ENCODE measurements at places on chromosomes 7 and 10.

- DNase-seq, result no peak
Observed at GRCh38 chr7:117818232-117818631, 55.0 kb downstream of the CTTNBP2 start.

- no peak for DNase-seq
Observed at GRCh38 chr10:102935505-102935904, 17.4 kb downstream of the CNNM2 start.

GRCh38 chr7:39099146-39099545 lies 121.4 kb downstream of the POU6F2 start:
- DNase-seq, result no peak

DNA sequence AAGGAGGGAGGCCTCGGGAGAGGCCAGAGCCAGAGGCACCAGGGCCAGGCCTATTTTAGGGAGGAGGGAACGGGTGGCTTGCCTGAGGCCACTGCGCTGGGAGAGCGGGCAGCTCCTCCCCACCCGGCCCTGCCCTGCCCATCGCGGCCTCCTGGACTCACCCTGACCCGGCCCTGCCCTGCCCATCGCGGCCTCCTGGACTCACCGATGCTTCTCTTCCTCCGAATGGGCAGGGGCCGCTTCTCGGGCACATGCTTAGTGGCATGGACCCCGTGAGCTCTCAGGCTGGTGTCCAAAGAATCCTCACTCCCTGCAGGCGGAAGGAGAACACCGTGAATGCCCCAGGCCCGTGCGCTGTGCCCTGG lies 7.5 kb downstream of the PDGFA start:
- DNase-seq, result no peak

- DNase-seq, result no peak
Observed at GRCh38 chr7:24975644-24976260, 4.2 kb downstream of the OSBPL3 start.

DNA sequence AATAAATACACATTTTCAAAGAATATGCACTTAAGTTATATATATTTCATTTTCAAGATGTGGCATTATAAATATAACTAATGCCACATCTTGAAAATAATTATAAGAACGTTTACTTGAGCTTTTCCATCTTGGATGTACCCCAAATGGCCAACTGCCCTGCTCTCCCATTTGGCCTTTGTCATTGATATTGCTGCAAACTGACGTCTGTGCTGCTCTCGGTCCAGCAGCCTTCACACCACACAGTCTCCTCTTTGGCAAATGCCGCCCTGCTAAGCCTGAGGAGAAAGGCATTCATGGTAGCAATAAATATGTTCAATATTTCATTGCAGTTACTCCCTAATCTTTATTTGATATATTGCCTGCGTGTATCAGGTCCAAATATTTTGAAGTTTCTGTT lies 384.6 kb upstream of the ADARB2 start:
- DNase-seq, result peak; percentile 40

GRCh38 chr7:1290679-1291356 lies 58.1 kb downstream of the UNCX start:
- DNase-seq, result no peak

DNA sequence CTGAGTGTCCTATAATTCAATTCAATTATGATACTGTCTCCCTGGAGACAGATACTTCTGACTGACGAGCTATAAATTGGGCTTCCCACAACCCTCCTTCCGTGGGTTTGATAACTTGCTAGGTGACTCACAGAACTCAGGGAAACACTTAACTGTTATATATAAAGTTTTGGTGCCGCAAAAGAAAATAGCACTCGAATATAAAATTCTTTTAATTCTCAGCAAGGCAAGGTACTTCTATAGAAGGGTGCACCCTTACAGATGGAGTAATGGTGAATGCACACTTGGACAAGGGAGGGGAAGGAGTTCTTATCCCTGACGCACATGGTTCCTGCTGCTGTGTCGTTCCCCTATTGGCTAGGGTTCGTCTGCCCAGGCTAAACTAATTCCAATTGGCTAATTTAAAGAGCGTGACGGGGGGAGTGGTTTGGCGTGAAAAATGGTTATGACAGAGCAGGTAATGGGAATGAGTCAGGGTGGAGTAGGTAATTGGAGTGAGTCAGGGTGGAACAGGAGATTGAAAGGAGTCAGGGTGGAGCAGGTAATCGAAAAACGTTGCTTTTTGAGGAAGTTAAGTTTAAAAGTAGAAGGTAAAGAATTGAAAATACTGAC lies 20.8 kb upstream of the GHITM start:
- DNase-seq, result no peak

DNA sequence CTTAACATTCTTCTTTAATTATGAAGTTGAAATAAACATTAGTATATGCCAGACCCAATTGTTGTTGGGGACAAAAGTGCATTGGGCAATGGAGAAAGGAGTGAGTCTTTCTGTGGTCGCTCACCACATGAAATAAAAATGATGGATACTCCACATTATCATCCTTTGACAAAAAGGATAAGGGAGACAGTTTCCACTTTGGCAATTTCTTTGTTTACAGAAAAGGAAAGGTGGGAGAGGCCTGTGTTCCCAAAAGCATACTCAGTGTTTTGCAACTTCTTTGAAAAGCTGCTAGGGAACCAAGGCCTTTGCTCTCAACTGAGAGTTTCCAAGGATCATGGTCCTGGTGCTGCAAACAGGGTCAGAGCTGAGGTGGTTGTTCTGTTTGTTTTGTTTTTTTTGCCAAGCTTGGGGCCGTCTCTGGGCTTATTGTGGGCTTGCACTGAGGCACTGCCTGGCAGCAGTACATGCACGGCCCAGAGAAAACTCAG lies 341.9 kb downstream of the TNS3 start:
- no peak for DNase-seq

- DNase-seq, result no peak
Observed at GRCh38 chr7:98674461-98674860, 57.4 kb downstream of the NPTX2 start.

- DNase-seq, result no peak
Observed at GRCh38 chr7:123941391-123942180, 16.5 kb downstream of the SPAM1 start.

DNA sequence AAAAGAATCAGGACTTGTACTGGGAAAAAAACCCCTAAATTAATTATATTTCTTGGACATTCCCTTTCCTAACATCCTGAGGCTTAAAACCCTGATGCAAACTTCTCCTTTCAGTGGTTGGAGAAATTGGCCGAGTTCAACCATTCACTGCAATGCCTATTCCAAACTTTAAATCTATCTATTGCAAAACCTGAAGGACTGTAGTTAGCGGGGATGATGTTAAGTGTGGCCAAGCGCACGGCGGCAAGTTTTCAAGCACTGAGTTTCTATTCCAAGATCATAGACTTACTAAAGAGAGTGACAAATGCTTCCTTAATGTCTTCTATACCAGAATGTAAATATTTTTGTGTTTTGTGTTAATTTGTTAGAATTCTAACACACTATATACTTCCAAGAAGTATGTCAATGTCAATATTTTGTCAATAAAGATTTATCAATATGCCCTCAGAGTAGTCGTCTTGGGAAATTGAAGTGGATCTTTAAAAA lies 6.6 kb downstream of the EMX2 start:
- DNase-seq, result no peak

DNA sequence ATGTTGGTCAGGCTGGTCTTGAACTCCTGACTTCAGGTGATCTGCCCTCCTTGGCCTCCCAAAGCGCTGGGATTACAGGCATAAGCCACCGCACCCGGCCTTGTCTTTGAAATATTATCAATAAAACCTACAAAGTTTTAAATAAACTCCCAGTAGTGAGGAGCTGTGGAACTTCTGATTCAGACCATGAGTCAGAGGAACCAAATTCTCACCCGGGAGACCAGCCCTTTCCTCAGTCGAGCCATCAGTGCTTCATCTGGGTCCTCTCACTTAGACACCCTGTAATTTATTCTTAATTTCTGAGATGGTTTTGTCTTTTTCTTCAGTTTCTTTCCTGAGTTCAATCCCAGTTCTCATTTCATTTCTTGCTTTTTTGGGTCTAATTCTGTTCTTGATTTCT lies 68.6 kb downstream of the DYNC2I1 start:
- DNase-seq, result no peak

- no peak for DNase-seq
Observed at GRCh38 chr7:25420771-25421170, 192.5 kb upstream of the NPVF start.

DNA sequence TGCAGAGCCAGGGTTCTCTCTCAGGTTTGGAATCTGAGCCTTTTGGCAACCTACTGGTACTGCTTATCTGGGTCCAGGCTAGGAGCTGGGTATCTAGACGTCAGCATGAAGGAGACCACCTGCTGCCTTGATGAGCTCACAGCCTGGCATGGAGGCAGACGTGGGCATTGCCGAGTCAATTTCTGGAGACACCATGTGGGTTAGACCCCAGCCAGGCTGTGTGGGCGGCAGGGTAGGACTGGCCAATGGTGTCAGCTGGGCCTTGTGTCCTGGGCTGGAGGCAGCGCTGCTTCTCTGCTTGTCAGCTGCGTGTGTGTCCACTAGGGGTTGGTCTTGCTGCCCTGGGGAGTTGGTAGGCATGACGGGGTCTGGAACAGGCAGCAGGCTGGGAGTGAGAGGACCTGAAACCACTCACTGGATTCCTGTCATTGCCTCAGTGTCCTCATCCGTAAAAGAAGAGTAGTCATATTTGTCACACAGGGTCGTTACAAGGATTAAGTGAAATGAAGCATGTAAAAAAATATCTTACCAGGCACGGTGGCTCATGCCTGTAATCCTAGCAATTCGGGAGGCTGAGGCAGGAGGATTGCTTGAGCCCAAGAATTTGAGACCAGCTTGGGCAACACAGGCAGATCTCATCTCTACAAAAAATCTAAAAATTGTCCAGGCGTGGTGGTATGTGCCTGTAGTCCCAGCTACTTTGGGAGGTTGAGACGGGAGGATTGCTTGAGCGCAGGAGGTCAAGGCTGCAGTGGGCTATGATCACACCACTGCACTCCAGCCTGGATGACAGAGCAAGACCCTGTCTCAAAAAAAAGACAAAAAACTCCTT lies 31.7 kb upstream of the ANKRD2 start:
- DNase-seq, result no peak

DNA sequence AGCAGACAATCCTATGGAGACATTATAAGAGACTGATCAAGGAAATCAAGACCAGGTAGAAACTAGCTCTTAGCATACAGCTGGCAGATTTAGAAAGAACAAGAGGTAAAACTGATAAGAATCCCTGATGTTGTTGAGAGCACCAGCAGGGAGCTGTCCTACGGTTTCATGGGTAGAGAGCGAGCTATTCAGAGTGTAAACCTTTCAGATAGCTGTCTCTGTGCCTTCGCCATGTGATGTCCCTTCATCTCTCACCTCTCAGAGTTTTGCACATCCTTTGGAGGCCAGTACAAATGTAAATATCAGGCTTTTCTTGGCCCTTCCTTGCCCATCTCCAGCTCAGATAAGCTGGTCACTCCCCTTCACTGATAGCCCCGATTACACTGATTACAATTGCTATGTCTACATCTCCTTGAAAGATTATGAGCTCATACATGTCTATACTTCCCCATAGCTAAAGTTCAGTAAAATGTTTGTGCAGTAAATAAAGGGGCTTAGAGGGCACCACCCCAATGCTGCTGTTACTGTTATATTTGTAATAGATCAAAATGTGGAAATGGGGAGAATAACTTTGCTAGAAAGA lies 21.9 kb downstream of the THSD7A start:
- no peak for DNase-seq

DNA sequence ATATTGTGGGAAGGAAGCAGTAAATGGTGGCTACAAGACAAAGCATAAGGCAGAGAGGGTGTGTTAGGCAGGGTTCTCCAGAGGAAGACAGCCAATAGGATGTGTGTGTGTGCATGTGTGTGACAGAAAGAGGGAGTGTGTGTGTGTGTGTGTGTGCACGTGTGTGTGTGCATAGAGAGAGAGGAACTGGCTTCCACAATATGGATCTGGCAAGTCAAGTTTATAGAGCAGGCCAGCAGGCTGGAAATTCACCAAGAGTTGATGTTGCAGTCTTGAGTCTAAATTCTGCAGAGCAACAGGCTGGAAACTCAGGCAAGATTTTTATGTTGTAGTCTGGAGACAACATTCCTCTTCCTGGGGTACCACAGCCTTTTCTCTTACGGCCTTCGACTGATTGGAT lies 374.0 kb downstream of the TNS3 start:
- no peak for DNase-seq

GRCh38 chr7:12569673-12570072 lies 847 bp upstream of the SCIN start:
- no peak for DNase-seq

- no peak for DNase-seq
Observed at GRCh38 chr10:14302035-14302434, 28.7 kb downstream of the FRMD4A start.

DNA sequence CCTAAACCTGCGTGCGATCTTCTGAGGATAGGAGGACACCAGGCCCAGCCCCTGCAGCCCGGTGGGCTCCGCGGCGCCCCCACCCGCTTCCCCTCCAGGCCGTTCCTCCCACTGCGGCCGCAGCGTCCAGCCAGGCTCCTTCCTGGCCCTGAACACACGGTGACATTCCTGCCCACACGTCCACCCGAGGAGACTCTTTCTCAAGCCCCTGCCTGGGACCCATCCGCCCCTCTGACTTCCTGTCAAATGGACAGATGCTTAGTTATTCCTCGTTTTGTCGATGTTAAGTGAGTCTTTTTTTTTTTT lies 32.4 kb upstream of the RNF32 start:
- DNase-seq, result no peak

DNA sequence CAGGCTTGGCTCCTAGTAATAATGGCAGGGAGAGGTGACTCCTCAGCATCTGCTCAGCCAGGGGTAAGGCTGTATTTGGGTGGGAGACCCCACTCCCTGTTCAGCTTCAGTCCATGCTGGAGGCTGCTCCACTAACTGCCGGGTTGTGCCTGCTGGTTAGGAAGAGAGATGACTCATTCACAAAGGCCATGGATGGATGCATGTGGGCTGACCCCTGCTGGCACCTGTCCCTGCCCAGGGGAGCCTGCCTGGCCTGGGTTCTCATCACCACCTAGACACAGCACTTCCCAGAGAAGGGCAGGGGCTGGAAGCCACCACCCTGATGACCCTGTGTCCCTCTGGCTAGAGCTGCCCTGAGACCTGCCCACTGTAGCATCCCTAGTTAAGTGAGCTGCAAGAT lies 59.0 kb downstream of the VSTM4 start:
- no peak for DNase-seq

DNA sequence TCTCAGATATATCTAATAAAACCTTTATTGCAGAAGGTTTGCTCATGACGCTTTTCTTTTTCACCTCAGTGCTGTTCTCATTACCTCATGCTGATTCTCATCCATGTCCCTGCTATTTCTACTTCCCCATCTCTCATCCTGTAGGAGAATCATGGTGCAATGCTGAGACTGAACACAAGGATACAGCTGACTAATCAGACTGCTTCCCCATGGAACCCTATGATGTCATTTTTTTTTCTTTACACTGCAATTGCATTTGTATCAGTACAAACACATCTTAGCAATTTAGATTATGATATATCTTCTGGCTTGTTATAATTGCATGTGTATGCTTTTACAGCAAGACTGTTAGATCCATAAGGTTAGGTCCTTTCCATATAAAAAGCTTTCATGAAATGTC lies 93.7 kb downstream of the SEMA3A start:
- DNase-seq, result no peak

DNA sequence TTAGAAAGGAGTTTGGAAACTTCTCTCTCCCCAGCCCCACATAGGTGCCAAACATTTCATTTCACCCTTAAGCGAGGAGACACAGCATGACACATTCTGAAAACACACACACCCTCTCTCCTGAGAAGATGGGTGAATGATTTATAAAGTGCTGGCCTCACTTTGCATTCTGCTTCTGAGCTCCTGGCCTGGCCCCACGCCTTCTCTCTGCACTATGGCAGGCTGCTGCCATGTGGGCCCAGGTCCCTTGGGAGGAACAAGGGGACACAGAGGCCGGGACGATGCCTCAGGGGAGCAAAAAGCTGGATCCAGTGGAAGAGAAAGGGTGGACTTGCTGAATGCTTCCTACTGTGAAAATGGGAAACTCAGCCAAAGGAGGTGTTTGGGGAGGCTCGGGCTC lies 56.0 kb downstream of the CPXM2 start:
- DNase-seq, result no peak

Measured in left ventricle myocardium inferior (tissue), 1 donor.